Stimulated activated CD8-positive, alpha-beta memory T cell treated with anti-CD3 and anti-CD28 coated beads, Interleukin-7, amount 100 ng/mL, for 4 hours (primary cell): ENCODE measurements at places on chromosomes 6 and 20.

DNA sequence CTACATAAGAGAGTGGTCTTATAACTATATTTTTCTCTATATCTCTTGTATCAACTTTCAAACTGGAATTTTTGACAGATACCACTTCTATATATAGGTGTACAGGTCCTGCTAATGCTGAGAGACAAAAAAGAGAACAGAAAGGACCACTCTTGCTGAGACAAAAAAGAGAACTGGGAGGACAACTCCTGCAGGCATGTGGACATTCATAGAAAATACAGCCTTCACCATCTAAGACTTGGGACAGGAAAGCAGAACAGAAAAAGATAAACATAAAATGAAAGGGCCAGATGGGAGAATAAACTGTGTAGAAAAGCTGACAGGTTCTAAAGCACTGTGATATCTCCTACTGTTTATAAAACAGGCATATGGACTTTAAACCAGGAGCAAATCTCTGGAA is 541.0 kb upstream of the ADGRB3 start:
- DNase-seq = no peak

- no peak for DNase-seq
Measured at GRCh38 chr6:119205911-119206618, 127.6 kb upstream of the FAM184A start.

GRCh38 chr6:132359886-132360285 is 41.4 kb downstream of the MOXD1 start:
- DNase-seq = no peak

- DNase-seq = no peak
Measured at GRCh38 chr20:45052698-45053429, 48.1 kb downstream of the KCNS1 start.

- DNase-seq = no peak
Measured at GRCh38 chr20:2042400-2042799, 48.5 kb upstream of the PDYN start.

DNA sequence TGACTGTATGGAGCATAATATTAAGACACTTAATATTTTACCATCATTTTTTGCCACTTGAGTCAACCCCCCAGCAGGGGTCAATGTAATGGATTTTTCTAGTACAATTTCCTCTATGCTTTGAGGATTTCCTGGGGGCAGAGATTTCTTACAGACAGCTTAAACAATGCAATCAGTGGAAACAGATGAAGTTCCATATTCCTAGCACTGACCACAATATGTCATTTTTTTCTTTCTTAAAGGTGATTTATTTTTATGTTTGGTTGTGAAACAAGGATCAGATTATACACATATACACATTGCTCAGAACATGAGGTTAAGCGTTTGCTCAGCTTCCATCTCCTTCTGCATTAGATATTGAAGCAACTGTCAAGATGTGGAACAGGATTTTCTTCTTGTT is 82.0 kb upstream of the ID4 start:
- DNase-seq = no peak

- no peak for DNase-seq
Measured at GRCh38 chr6:102300350-102300749, 906.8 kb downstream of the GRIK2 start.

DNA sequence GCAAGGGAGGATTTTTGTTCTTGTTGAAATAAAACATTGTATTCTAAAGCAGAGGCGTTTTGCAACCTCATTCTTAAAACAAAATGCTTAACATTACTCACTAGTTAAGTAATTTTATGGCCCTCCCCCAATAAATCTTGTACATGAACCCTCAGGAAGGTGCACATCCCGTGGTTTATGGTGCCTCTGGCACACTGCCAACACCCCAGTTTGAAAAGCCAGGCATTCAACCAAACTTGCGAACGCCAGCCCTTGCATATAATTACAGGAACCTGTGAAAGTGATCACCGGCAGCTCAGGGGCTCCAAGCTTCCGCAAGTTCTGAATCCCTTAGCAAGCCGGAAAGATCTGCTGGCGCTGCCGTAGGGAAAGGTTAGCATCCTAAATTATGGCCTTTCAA is 1109.0 kb upstream of the FLRT3 start:
- DNase-seq = no peak

DNA sequence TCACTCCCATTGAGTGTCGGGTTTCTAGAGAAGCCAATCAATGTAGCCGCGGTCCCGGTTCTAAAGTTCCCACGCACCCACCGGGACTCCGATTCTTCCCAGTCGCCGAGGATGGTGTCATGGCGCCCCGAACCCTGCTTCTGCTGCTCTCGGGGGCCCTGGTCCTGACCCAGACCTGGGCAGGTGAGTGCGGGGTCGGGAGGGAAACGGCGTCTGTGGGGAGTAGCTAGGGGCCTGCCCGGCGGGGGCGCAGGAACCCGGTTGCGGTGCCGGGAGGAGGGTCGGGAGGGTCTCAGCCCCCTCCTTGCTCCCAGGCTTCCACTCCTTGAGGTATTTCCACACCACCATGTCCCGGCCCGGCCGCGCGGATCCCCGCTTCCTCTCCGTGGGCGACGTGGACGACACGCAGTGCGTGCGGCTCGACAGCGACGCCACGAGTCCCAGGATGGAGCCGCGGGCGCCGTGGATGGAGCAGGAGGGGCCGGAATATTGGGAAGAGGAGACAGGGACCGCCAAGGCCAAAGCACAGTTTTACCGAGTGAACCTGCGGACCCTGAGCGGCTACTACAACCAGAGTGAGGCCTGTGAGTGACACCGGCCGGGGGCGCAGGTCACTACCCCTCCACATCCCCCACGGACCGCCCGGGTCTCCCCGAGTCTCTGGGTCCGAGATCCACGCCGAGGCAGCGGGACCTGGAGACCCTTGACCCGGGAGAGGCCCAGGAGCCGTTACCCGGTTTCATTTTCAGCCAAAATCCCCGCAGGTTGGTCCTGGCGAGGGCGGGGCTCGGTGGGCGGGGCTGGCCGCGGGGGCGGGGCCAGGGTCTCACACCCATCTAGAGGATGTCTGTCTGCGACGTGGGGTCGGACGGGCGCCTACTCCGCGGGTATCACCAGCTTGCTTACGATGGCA is 35.2 kb upstream of the HLA-G start:
- peak; percentile 70 for DNase-seq

DNA sequence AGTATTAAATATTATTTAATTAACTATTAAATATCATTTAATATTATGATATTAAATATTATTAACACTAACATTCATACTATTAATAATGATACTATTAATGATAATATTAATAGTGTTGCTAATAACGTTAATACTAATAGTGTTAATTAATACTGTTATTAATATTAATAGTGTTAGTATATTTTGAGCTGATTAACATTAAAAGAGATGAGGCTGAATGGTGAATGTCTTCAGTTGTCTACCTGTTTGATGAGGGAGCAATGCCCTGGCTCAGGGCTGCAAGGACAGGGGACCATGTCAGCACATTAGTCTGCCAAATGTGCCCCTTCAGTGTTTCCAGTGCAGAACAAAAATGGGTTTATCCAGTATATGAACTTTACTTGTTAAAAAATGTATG is 96.6 kb upstream of the PLEKHG1 start:
- DNase-seq = no peak

- no peak for DNase-seq
Measured at GRCh38 chr20:20289331-20289730, 78.6 kb upstream of the INSM1 start.

- DNase-seq = no peak
Measured at GRCh38 chr6:132937466-132937906, 123.1 kb downstream of the RPS12 start.

- no peak for DNase-seq
Measured at GRCh38 chr20:8334641-8335040, 202.6 kb downstream of the PLCB1 start.

DNA sequence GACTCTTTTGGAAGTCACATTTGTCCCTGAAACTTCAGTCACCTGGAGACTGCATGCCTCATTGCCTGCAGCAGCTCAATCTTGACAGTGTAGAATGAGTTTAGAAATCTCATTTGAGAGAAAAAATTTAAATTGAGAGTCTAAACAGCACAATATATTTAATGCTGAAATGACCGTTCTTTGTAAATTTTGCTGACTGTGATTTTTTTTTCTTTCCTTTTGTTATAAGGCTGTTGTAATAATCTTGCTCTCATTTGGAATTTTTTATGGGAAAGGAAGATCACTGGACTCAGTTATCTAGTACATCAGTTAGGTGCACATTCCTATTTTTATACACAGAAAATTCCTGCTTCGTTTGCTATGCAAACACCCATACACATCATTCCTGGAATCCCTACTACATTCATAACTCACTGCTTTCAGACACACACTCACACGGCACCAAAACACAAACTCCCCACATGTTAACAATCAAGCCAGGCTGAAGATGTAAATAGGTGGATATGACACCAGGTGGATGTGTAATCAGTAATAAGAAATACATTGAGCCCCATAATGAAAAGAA is 43.8 kb downstream of the PTCHD4 start:
- DNase-seq = no peak

GRCh38 chr6:37432590-37432915 is 468 bp upstream of the CMTR1 start:
- DNase-seq = no peak

DNA sequence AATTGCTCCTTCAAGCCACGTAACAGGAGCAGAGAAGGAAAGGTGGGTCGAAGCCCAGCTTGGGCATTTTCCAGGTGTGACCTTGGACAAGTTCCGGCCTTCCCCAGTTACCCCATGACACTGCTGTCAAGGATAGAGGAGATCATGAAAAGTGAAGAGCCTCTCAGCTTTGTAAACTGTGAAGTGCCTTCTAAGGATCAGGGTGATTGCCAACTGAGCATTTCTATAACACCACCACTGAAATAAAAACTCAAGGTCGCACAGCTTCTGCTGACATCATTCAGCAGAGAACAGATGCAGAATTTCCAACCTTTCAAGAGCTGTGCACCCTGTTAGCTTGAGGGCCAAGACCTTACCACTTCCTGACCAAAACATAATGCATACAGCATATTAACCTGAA is 24.0 kb upstream of the ZMYND8 start:
- DNase-seq = no peak

GRCh38 chr6:53945765-53946407 is 151.1 kb downstream of the LRRC1 start:
- no peak for DNase-seq

- DNase-seq = no peak
Measured at GRCh38 chr6:27237089-27237803, 10.3 kb upstream of the PRSS16 start.

GRCh38 chr6:131687022-131687421 is 14.2 kb downstream of the OR2A4 start:
- DNase-seq = no peak

DNA sequence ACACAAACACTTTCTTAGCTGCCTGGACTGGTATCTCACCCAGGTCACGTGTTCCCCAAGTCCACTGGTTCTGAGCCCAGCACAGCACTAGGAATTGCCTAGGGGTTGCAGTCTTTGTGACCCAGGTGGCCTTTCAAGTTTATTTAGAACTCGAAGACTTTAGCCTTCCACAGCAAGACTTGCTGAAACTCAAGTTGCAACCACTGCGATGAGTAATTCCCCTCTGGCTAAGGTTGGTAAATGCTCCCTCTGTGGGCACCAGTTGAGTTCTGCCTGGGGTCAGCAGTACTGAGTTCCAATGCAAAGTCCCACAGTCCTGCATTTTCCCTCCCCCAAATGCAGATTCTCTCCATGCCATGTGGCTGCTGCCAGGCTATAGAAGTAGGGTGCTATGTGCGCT is 77.6 kb upstream of the MOCS1 start:
- no peak for DNase-seq

DNA sequence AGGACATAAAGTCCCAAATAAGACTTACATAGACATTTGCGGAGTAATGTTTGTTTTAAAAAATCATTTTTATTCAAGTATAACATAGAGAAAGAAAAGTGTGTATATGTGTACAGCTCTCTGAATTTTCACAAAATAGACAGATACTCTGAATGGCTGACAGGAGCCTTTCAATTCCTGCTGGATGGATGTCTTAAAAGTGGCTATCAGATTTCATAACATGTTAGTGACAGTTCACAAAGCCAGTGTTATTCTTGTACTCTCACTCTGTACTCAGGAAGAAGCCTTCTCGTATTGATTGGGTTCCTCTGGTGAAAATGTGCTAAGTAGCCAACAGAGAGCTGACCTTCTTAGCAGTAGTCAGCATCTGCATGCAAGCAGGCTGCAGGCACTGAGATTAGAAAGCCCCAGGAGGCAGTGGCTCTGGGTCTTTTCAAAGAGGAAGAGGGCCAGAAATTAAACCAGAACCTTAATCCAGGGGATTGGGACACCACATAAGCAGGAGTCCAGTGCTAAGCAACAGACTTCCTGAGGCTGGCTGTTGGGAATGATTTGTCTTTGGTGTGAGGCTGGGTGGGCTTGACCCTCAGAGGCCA is 19.7 kb downstream of the SLC17A4 start:
- DNase-seq = no peak

- no peak for DNase-seq
Measured at GRCh38 chr6:112439010-112439409, 91.9 kb downstream of the RFPL4B start.

- DNase-seq = no peak
Measured at GRCh38 chr20:17955302-17955701, 13.3 kb downstream of the SNX5 start.

DNA sequence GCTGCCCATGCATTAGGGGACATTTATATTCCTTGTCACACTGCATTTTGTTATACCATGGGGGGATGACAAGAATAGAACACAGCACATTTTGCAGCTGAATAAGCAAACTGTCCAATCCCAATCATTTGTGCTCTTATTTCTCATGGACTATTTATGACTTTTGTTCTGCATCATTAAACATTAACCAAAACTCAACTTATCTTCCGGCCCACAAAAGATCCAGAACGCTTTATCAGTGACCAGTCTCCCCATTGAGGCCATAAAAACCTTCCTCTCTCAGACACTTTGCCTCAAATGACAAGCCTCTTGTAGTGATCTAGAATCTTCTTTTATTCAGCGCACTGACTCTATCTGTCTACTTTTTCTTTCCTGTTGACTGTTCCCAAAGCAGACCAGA is 28.4 kb upstream of the FOXQ1 start:
- no peak for DNase-seq

- DNase-seq = no peak
Measured at GRCh38 chr6:114785235-114786127, 442.7 kb upstream of the HS3ST5 start.

GRCh38 chr20:258963-259362 is 1.4 kb downstream of the DEFB132 start:
- DNase-seq = no peak

GRCh38 chr6:47766445-47766844 is 15.4 kb upstream of the OPN5 start:
- DNase-seq = no peak

DNA sequence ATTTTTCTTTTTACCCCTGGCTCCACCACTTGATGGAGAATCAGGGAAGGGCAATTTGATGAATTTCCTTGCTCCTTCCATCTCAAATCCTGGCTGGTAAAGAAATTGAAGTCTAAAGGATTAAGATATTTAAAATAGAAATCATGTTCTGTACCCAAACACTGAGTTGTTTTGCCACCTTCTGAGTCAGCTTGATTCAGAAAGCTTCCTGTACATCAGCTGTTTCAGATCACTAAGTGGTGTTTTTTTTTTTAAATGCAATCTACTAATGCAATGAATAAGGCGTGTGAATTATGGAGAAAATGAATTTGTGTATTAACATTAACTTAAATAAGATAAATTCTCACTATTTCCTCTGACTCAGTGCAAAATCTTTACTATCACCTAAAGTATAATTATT is 11.5 kb upstream of the POPDC3 start:
- DNase-seq = no peak
